Smooth muscle cell of the umbilical artery (primary cell): ENCODE measurements at places on chromosomes 16 and 17. TPM values are rescaled to one million over a fixed set of nuclear protein-coding genes. Genes with fewer than 3 reads are reported as not detected.

The DOK4 gene
- 36.4 and 38.6 TPM in 2 replicates for total RNA-seq

The TOX3 gene
- total RNA-seq = not detected in 2 replicates

The TMEM204 gene
- total RNA-seq = 1.4 and 4.8 TPM in 2 replicates

The CD19 gene
- total RNA-seq = not detected in 2 replicates
